ENCODE measurements at places on chromosomes 6 and 20. TPM values are rescaled to one million over a fixed set of nuclear protein-coding genes. Genes with fewer than 3 reads are reported as not detected.

DNA sequence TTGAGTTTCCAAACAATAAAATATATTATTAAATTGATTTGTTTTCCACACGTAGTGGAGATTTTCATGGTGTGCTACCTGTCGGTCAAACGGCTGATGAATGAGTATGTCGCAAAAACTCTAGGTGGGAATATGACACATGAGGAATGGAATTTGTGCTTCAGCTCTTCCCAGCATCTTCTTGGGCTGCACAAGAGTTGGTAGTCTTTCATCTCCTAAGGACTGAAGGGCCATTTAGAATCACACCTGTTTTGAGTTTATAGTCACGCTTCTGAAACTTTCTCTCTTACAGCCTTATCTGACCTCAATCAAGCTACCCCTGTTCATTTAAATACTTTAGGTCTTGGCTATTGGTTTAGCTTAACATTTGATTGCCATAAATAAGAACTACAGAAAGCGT lies 157.7 kb upstream of the AKAP12 start:
- DNase-seq: no peak

The C20orf204 gene
- 0.56 TPM for polyA plus RNA-seq

The SAMD5 gene
- 16.9 TPM for polyA plus RNA-seq

- no peak for DNase-seq
These were observed 1.6 kb upstream of the RNF39 start for GRCh38 chr6:30077218-30077617.

DNA sequence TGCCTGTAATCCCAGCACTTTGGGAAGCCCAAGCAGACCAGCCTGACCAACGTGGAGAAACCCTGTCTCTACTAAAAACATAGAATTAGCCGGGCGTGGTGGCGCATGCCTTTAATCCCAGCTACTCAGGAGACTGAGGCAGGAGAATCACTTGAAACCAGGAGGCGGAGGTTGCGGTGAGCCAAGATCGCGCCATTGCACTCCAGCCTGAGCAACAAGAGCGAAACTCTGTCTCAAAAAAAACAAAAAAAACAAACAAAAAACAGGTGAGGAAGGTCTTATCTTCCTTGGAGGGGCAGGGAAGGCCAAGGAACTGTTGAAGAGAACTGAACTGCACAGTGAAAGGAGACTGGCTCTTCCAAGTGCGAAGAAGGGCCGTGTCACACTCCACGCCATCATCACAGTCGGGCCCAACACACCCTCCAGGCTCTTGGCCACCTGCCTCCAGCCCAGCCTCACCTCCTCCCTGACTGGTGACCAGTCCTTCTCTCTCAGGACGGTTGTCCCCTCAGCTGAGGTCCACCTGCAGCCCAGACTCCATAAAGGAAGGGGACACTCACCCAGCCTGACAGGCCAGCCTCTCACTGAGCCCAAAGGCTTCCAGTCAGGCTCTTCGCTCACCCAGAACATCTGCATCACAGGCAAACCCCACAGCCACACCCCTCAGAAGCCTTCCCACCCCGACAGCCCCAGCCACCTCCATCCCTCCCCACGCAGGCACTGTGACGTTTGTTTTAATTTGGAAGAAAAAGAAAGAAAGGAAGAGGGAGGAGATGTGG lies 4.1 kb downstream of the ZC3H12D start:
- no peak for DNase-seq

DNA sequence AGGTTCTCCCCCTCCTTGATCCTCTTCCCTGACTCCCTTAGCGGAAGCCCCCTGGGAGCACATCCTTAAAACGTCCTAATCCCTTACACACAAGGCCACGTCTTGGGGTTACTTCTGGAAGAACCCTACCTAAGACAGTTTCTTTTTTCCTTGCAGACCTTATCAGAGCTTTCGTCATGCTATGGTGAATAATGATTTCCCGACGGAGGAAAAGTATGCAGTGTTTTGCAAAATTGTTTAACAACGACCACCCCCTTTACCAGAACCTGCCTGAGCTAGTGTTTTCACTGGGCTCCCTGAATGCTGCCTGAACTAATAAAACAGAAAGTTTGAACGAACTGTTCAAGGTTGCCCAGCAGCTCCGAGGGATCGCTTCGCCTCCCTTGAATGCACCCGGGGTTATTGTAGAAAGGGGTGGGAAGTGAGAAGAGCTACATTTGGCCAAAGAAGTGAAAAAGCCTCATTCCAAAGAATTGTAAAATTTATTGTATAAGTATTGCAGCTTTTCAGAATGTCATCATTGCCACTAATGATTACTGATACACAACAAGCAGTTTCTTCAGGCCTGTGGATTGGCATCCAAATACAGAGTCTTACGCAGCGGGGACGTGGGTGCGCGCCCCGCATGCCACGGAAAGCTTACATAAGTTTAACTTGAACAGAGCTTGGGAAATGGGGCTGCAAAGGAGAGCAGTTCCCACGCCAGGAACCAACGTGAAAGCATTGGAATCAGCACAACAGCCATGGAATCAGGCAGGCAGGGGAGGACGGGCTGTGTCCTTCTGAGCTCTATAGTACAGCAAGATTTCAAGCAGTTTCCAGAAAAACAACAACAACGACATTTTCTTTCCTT lies 27.9 kb upstream of the ZBP1 start:
- DNase-seq: no peak

- no peak for DNase-seq
These were observed at the start of gene CDH4 for GRCh38 chr20:61251529-61252393. TSS of gene CDH4 (plus strand) at chr20:61252261.

DNA sequence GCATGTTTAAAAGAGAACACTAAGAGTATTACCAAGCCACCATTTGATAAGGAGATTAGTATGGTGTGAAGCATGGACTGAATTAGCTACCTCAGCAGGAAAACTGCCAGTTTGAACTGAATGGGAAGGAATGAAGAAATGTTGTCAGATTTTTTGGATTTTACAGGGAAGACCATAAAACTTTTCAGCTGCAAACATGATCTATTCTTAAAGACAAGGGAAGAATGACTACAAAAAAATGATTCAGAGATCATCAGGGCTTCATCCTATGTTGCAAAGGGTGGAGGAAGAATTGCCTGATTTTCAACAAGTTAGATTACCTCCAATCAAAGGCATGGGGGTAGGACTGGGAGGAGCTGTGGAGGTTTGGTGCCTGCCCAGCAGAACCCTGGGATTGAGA lies 49.3 kb upstream of the MTRF1L start:
- DNase-seq: no peak

The ELOVL4 gene
- polyA plus RNA-seq: 3.7 TPM
